Adrenal gland (tissue), 19 donors: ENCODE measurements at places on chromosomes 5 and 9.
A peak's percentile ranks its signal among the peaks of the same experiment; 100 is the strongest.

GRCh38 chr5:149157330-149157729, 16.0 kb downstream of the ABLIM3 start:
- H3K27me3 ChIP-seq: no peaks in the 10 kb centered on the region
- peaks cover 26% of the 10 kb centered on the region for H3K4me1 ChIP-seq
- H3K36me3 ChIP-seq: no peaks in the 10 kb centered on the region
- DNase-seq: no peak
- no peak overlapping the region for H3K27ac ChIP-seq
- H3K4me3 ChIP-seq: no peak overlapping the region

GRCh38 chr5:149895416-149896345, 48.9 kb downstream of the PDE6A start:
- DNase-seq: peak; percentile 43
- H3K4me1 ChIP-seq: peaks cover 9% of the 10 kb centered on the region
- H3K4me3 ChIP-seq: no peak overlapping the region
- H3K36me3 ChIP-seq: no peaks in the 10 kb centered on the region
- no peak overlapping the region for H3K27ac ChIP-seq

GRCh38 chr9:38362852-38363588, 29.5 kb upstream of the ALDH1B1 start:
- no peak overlapping the region for H3K27ac ChIP-seq
- no peaks in the 10 kb centered on the region for H3K27me3 ChIP-seq
- no peaks in the 10 kb centered on the region for H3K36me3 ChIP-seq

DNA sequence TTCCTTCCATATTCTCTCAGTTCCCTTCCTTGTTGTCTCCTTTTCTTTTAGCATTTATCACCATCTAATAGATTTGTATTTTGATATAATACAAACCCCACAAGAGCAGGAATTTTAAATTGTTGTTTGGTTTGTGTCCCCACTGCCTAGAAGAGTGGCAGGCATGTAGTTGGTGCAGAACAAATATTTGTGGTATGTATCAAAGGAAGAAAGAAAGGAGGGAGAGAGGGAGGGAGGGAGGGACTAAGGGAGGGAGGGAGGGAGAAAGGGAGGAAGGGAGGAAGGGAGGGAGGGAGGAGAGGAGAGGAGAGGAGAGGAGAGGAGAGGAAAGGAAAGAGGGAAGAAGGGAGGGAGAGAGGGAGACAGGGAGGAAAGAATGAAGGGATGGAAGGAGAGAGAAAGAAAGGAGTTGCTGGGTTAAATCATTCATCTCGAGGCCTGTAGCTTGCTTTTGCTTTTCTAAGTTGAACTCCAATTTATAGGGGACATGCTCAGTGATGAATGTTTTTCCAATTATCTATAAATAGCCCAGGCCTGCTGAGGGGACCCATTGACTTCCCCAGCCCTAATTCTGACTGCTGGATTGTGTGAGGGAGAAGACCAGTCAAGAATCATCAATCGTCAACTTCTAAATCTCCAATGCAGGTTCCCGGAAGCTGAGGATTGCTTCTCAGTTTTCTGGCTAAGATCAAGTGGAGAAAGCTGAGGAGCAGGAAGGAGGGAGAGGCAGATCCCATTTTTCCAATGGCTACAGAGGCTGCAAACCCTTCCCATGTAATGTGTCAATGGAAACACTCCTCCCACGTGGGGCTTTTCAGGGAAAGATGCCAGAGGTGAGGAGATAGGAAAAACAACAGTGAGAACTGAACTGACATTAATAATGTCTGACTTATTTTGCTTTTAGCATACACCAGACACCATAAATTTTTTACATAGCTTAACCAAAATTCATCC, 320.7 kb downstream of the ASTN2 start:
- H3K36me3 ChIP-seq: no peaks in the 10 kb centered on the region
- H3K27me3 ChIP-seq: no peaks in the 10 kb centered on the region
- H3K27ac ChIP-seq: no peak overlapping the region
- no peak overlapping the region for H3K4me3 ChIP-seq
- no peak for DNase-seq

DNA sequence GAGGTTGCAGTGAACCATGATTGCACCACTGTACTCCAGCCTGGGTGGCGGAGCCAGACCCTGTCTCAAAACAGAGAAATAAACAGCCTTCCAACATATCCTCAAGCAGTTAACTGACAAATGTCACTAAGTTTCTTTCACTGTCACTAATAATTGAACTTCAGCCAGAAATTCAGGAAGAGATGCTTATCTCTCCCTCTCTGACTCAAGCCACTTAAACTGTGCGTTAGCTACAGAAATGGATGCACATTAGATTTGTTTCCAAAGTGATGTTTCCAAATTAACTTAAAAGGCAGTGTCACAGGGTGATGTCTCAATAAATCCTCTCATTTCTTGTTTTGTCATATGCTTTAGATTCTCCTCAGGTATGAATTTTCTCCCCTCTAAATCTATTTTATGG, 164.9 kb downstream of the KDM4C start:
- H3K4me1 ChIP-seq: no peaks in the 10 kb centered on the region
- H3K4me3 ChIP-seq: no peak overlapping the region
- no peak overlapping the region for H3K27ac ChIP-seq
- H3K36me3 ChIP-seq: no peaks in the 10 kb centered on the region
- H3K27me3 ChIP-seq: no peaks in the 10 kb centered on the region

DNA sequence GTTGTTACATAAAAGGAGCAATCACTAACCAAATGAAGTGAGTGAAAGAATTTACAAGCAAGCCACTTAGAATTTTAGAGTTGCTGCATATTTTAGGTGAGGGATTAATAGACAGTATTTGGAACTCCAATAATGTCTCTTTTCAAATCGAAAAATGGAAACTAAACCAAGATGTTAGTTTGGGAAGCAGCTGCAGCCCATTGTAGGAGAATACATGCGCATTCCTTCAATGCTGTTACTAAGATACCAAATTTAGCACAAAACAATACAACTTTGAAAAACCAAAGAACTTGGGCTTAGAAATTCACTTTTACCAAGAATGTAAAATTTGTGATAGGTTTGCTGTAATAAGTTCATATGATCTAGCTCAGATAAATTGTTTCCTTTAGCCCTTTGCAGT, 411.8 kb upstream of the CDH6 start:
- no peaks in the 10 kb centered on the region for H3K4me1 ChIP-seq
- no peaks in the 10 kb centered on the region for H3K27me3 ChIP-seq
- no peak overlapping the region for H3K27ac ChIP-seq
- no peak for DNase-seq

- no peak overlapping the region for H3K4me3 ChIP-seq
- H3K36me3 ChIP-seq: no peaks in the 10 kb centered on the region
- DNase-seq: no peak
- no peaks in the 10 kb centered on the region for H3K4me1 ChIP-seq
- H3K27me3 ChIP-seq: no peaks in the 10 kb centered on the region
Observed at GRCh38 chr5:161966564-161966963, 101.0 kb upstream of the GABRG2 start.

- H3K27me3 ChIP-seq: no peaks in the 10 kb centered on the region
- DNase-seq: no peak
- H3K36me3 ChIP-seq: no peaks in the 10 kb centered on the region
- H3K4me1 ChIP-seq: no peaks in the 10 kb centered on the region
Observed at GRCh38 chr5:2374703-2375102, 376.8 kb downstream of the IRX2 start.

- H3K4me3 ChIP-seq: no peak overlapping the region
- DNase-seq: no peak
- H3K27me3 ChIP-seq: no peaks in the 10 kb centered on the region
- H3K36me3 ChIP-seq: no peaks in the 10 kb centered on the region
- no peaks in the 10 kb centered on the region for H3K4me1 ChIP-seq
Observed at GRCh38 chr9:129761901-129762369, 9.1 kb upstream of the PTGES start.

GRCh38 chr9:24071091-24071490, 245.1 kb upstream of the ELAVL2 start:
- H3K4me3 ChIP-seq: no peak overlapping the region
- H3K36me3 ChIP-seq: no peaks in the 10 kb centered on the region
- H3K4me1 ChIP-seq: no peaks in the 10 kb centered on the region
- no peaks in the 10 kb centered on the region for H3K27me3 ChIP-seq
- H3K27ac ChIP-seq: no peak overlapping the region

- H3K36me3 ChIP-seq: no peaks in the 10 kb centered on the region
- H3K4me1 ChIP-seq: no peaks in the 10 kb centered on the region
- DNase-seq: no peak
- H3K4me3 ChIP-seq: no peak overlapping the region
- H3K27me3 ChIP-seq: no peaks in the 10 kb centered on the region
Observed at GRCh38 chr5:37086466-37087173, 162.6 kb downstream of the CPLANE1 start.

GRCh38 chr5:26903469-26903868, 134.9 kb downstream of the CDH9 start:
- DNase-seq: no peak
- H3K27ac ChIP-seq: no peak overlapping the region
- no peak overlapping the region for H3K4me3 ChIP-seq
- H3K27me3 ChIP-seq: no peaks in the 10 kb centered on the region
